ENCODE measurements at places on chromosomes 4 and X.

- peak; percentile 27 for DNase-seq
Observed at GRCh38 chr4:89482251-89482650, 174.7 kb upstream of the GPRIN3 start.

GRCh38 chrX:2640436-2641150 lies 50.5 kb upstream of the CD99 start:
- DNase-seq: no peak

DNA sequence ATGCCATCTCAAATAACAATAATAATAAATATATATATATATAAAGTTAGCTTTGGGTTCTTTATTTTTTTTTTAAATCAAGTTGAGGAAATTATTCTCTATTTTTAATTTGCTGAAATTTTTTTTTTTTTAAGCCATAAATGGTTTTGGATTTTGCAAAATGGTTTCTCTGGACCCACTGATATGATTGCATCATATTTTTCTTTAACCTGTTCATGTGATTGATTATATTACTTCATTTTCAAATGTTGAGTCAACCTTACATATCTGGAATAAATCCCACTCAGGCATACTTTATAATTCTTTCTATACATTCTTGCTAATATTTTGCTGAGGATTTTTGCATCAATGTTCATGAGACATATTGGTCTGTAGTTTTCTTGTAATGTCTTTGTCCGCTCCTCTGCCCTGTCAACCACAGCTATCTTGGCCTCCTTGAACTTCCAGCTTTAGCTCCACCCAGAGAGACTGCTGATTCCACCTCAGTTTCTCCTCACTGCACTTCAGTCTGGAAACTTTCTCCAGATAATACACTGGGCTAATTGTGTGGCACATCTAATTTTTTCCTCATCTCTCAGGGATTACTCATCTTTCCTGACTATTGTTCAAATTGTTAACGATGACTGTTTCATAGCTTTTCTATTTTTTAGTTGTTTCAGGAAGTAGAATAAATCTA lies 160.9 kb upstream of the GIMD1 start:
- DNase-seq: no peak

DNA sequence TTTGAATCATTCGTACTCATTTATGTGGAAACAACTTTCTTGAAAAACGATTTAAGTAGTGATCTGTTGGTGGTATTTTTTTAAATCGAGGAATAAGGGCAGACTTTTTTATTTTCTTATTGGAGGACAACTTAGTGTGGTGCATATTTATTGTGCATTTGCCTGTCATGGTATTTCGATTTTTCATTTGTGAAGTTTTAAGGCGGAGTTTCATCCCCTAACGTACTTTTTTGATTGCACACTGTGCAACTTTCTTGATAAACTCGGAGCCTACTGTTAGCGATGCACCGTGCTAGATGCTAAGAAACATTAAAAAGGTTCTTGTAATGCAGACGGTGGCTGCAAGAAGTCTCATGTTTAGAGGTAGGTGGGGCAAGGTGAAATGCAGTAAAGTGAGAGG lies 1.4 kb downstream of the ZFX start:
- no peak for DNase-seq

DNA sequence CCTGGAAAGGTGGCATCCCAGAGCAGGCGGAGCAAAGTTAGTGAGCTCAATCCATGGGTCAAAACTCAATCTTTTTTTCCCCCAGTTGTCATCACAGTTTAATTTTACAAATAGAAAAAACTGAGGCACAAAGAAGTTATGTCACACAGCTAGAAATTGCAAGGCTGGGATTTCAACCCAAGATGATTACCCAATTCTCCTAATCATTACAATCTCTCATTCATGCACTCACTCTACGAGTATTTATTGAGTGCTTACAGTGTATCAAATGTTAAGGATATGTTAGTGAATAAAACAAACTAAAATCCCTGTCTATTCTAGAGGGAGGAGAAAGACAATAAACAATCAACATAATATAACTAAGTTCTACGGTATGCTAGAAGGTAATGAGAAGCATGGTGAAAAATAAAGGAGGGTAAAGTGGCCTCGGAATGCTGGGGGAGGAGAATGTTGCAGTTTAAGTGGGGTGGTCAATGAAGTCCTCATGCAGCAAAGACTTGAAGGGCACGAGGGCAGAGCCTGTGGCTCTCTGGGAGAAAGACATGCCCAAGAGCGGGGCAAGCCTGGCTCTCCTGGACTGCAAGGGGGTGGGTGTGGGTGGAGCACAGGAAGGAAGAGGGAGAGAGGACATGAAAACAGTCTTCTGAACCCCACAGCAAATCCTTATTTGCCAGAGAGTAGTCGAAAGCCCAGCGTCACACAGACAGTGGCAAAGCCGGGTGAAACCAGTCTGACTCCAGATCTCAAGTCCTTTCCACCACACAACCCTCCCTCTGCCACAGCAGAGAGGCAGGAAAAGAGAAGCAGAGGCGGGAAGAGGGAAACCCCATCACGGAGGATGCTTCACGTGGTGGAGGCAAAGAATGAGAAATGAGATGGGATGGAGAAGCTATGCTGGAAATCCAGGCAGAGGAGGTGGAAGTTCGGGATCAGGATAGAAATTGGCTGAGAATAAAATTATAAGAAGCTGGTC lies 48.3 kb downstream of the RAB33B start:
- DNase-seq: no peak

Measured in hepatic stellate cell (primary cell).